Left hindlimb (tissue), 1 donor: ENCODE measurements at places on chromosomes 16 and 17.

DNA sequence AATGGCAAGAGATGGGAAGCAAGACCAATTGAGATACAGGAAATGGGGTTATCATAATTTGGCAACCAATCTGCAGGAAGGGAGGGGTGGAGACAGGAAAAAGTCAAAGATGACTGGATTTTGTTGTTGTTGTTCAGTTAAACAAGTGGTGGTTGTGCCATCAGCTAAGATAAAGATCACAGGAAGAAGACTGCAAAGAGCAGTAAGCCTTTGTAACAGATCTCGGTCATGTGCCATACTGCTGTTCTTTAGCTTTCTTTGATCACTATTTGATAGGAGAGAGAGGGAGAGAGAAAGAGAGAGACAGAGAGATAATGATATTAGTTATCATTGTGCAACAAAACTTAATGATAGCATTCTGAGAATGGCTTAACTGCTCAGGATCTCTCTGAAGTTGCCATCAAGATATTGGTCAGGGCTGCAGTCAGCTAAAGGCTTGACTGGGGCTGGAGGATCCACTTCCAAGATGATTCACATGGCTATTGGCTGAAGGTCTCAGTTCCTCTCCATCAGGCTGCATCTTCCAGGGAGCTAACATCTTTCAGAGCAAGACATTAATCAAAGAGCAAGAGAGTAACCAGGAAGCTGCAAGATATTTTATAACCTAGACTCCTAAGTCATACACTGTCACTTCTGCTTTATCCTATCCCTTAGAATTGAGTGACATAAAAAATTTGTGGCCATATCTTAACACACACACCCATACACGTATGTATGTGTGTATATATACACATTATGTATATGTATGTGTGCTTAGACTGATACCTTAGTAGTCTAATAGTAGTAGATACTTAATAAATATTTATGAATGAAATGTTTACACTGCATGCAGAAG, 405.0 kb downstream of the SHISA9 start:
- DNase-seq = no peak

GRCh38 chr17:35051183-35051578, 12.3 kb downstream of the RFFL start:
- DNase-seq = no peak

GRCh38 chr16:66798161-66798560, 3.2 kb downstream of the TERB1 start:
- DNase-seq = no peak

DNA sequence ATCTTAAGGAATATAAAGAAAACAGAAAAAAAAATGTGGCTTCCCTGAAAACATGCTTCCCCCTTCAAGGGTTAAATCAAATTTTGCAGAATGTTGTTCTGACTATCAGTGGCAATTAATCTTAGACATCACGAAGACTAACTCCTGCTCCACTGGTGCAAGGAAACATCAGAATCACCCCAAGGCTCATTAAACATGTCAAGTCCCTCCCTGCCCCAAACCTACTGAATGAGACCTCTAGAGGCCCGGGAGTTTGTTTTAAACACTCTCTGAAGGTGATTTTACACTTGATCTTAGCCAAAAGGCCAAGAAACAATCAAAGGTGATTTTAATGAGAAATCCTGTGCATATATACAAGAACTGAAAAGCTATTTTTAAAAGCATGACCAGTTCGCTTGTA, 18.3 kb downstream of the PSME3IP1 start:
- no peak for DNase-seq

DNA sequence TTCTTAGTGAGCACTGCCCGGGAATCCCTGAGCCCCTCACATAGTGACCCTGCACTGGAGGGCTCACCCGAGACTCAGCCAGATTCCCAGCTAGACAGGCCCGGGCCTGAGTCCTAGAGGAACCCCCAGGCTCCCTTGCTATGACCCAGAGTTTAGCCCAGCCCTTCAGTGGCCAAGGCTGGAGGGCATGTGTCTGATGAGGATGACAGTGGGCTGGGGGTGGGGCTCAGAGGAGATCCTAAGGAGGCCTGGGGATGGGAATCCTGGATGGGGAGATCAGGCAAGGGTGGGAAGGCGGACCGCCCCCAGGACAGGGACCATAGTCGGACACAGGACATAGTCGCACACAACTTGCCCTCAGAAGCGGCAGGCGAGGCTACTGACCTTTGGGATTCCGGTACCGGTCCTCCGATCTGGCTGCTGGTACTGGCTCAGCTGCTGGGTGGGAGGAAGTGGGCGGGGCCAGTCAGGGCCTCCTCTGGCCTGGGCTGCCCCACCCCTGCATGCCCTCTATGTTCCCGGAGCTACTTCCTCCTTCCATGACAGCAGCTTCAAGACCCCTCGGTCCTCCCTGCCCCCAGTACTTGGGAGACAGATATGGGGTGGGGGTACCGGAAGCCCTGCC, 1.1 kb downstream of the CD79B start:
- peak; percentile 39 for DNase-seq
